ENCODE measurements at places on chromosomes 12 and 14. TPM values are rescaled to one million over a fixed set of nuclear protein-coding genes. Genes with fewer than 3 reads are reported as not detected.

GRCh38 chr12:122363782-122364181 lies 58.7 kb downstream of the CLIP1 start:
- no peak for DNase-seq

- DNase-seq, result no peak
These were observed 3.9 kb downstream of the KDM2B start for GRCh38 chr12:121576851-121577391.

DNA sequence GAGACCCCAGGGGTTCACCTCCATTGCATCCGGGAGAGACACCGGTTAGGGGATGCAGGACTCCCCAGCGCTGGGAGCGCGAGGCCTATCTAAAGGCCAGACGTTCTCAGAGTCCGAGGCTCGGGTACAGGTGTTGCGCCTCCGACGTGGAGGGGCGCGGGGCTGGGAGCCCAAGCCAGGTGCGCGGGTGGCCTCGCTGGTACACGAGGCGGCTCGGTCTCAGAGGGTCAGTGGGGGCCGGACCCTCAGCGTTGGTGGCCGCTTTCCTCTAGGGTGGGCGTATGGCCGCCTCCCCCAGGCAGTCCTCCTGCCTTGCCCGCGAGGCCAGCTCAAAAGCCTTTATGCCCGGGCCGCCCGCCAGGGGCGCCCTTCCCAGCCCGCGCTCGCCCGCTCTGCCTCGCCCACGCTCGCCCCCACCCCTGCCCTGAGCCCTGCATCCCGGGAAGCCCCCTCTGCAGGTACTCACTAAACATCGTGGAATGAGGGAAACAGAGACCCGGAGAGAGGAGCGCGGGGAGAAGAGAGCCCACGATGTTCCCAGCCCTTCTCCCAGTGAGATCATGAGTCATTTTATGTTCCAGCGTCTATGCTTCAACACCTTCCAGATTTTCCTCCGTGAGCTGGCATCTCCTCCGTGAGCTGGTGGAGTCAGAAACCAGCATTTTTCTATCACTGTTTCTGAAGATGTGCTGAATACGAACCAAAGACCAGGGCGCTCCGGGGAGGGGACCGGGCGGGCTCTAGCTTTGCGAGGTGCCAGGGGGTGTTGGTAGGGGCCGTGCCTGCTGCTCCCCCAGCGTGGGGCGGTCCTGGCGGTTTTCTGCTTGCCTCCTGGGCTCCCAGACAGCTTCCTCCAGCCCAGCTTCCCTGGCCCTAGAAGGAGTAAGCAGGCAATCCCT lies 73.8 kb downstream of the DIO3 start:
- DNase-seq, result no peak

DNA sequence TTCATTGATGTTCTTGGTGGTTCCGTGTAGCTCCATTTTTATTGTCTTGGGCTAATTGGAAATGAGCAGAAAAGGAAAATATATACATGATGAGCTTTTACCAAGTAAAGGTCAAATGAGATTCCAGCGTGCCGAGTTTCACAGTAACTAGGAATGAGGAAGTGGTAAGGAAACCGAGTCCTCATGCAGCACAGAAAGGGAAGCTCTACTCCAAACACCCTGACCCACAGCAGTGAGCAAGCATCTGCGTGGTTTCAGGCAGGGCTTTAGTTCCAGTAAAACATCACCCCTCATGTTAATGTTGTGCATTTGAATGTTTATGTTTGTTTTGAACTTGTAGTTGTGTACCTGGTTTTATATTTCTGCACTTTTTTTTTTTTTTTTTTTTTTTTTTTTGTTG lies 208.0 kb downstream of the SLC41A2 start:
- DNase-seq, result no peak

- no peak for DNase-seq
These were observed 17.9 kb upstream of the KTN1 start for GRCh38 chr14:55562135-55562534.

DNA sequence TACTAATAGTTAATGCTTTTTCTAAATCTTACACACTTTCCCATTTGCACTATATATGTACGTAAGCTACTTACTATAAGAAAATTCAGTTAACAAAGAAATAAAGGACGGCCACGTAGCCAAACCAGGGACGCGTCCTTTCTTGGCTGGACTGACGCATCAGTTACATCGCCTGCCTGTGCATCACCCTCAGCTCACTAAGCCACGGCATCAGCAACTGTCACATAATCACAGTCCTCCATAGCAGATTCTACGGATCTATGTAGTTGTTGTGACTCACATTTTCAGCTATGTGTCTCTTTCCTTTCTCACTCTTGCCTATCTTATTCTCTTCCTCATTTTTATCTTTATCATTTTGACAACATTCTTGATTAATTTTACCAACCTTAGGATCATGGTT lies 38.1 kb upstream of the C12orf50 start:
- DNase-seq, result no peak

DNA sequence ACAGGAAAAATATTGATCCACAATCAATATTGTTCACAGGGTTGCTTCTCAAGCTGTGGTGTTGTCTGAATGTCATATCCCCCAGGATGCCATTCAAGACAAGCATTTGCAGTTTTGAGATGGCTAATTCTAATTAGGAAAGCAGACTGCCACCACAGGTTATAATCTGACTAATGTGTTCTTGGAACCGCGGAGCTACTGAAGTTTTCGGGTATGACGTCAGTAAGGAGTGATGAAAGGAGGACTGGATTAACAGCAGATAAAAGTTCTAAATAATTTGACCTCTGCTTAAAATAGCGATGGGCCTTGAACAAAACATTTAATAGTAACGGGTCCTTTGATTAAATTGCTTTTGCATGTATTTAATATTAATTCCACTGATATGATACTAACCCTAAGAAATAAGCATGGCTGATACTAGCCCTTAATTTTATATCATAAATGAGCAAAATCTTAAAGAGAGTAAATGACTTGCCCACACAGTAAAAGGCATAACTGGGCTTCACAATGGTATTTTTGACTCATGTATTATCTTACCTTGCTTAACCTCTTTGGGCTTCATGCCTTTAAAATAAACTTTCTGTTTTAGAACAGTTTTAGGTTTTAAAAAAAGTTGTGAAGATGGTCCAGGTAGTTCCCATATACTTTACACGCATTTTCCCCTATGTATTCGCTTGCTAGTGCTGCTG lies 50.3 kb downstream of the TSHR start:
- no peak for DNase-seq

DNA sequence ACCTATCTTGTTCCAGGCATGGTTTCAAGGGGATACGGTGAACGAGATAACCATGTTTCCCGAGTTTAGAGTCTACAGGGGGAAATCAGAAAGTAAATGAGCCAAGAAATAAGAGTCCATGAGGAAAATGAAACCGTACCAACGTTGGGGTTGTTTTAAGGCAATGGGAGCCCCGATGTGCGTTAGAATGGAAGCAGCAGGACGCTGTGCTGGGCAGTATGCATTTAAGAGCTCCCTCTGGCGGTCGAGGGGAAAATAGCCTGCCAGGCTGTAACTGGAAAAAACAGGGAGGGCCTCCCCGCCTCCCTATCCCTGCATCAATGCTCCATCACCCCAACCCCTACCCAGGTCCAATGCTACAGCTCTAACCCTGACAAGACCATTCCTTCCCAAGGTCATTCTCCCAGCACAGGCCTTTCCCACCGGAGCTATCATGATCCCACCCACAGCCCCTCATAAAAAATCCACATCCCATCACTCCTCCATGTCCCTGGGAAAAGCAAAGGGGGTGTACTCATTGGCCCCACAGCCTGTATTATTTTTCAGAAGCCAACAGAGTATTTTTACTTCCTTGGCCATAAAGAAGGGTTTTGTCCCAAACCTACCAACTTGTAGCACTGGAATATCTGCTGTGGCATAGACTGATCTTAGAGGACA lies 226.3 kb upstream of the NOS1 start:
- DNase-seq, result peak; percentile 61

DNA sequence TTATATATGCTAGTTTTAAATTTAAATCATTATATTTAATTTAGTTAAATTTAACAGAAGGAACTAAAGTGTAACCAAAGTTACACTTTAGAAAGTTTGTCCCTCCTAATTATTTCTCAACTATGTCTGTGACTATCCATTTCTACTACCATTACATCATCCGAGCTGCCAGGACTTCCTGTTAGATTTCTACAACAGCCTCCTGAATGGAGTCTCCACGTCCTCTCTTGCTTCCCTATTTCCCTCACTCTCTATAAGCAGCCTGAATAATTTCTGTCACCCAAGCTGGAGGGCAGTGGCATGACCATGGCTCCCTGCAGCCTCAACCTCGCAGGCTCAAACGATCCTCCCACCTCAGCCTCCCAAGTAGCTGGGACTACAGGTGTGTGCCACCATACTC lies 84.1 kb downstream of the TTC7B start:
- no peak for DNase-seq

GRCh38 chr12:100234591-100235304 lies 32.1 kb downstream of the DEPDC4 start:
- peak; percentile 24 for DNase-seq

- DNase-seq, result no peak
These were observed 11.5 kb upstream of the KRT78 start for GRCh38 chr12:52860102-52860823.

- no peak for DNase-seq
These were observed 11.0 kb upstream of the MGP start for GRCh38 chr12:14896521-14897169.

DNA sequence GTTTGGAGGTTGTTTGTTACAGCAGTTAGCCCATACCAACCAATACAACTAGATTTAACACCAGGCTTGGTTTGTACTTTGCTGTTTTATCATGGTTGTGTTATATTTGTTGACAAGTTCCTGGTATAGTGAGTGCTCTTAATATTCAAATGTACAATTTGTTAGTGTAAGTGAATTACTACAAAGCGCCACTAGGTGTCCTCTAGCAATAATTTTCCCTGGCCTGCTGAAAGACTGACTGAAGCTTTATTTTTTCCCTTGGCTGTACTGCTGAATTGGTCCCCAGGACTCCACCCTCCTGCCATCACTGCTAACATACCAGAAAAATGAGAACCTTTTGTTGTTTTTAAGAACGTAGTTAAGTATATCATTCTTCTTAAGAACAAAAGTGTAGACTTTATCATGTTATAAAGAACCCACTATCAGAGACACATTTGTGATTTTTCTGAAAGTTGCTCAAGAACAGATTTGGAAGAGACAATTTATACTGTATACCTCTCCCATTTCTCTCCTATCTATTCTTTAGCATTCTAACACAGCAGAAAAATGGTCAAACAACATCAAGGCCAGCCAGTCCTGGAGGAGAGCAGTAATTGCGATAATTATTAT lies 75.3 kb upstream of the FAR2 start:
- DNase-seq, result no peak

- peak; percentile 50 for DNase-seq
These were observed 20.5 kb downstream of the ZDHHC22 start for GRCh38 chr14:77120771-77121743.

INHBC gene
- total RNA-seq, result not detected

ZNF10 gene
- 8.1 TPM for total RNA-seq

FAIM2 gene
- total RNA-seq, result 2.3 TPM

IL26 gene
- not detected for total RNA-seq

LTBR gene
- 108 TPM for total RNA-seq
